ENCODE measurements at places on chromosomes 4 and X.

DNA sequence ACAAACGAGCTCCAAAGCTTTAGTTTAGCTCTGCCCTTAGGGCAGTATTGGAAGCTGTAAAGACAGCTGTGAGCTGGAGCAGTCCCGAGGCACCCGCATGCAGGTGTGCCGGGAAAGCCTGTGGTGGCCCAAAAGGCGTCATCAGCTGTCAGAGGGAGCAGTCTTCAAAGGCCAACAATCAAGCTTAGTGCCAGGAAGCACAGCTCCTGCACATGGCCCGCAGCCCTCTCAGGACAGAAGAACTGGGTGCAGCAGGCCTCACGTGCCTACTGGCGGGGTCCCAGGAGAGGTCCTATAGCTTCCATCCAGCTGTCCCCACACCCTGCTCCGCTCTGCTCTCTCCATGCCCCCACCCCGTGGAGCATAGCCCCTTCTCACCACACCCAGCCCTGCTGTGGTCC, 92.2 kb upstream of the TRIM2 start:
- DNase-seq, result no peak

GRCh38 chr4:27524224-27524623, 663.6 kb downstream of the STIM2 start:
- no peak for DNase-seq

- DNase-seq, result no peak
Measured at GRCh38 chr4:164440199-164440598, 313.7 kb upstream of the SMIM31 start.

DNA sequence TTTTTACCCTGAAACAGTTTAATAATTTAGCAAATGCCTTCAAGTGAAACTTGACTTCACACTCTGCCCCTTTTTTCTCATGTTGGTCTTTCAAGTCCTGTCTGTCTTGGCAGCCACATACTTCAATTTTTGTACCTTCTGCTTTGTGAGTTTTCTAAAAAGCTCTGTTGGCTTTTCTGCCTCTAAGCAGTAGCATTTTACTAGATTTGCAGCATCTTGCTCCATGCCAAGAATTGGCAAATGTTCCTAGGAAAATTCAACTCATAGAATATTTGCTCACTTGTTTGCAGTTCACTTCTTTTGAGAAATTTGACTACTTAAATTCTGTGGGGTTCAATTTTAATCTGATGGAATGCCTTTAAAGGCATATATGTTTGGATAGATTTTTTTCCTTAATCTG, 59.2 kb downstream of the FAM47A start:
- no peak for DNase-seq

DNA sequence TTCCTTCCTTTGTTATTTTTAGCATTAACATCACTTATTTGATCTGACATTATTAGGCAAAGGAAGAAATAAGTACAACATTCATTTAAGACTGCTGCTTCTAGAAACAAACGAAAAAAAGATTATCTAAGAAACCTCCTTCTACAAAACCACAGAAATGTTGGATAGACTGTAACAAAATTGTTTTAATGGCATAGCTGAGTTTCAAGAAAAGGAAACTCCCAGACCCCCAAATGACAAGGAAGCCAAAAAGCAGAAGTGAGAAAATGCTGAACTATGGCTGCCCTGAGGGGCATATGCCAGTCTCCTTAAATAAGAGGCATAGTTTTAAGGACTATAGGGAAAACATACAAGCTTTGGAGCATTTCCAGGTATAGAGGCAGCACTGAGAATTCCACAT, 1431.6 kb upstream of the TENM3 start:
- no peak for DNase-seq

GRCh38 chrX:7574325-7574724, 268.6 kb upstream of the VCX start:
- no peak for DNase-seq

DNA sequence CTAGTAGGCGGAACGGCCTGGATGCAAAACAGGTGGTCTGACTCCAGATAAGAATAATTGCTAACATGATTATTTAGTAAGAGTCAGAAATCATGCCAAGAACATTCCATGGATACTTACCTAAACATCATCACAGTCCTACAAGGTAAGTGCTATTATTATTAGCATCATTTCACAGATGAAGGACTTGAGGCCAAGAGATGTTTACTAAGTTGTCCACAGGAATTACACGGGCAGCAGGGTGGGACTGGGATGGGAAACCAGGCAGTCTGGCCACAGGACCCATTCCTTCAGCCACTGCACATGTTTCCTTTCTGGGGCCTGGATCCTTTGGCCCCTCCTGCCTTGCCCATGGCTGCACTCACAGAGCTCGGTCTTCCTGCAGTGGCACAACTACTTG, 48.3 kb downstream of the ANAPC4 start:
- no peak for DNase-seq

GRCh38 chrX:130216320-130216719, 44.6 kb downstream of the RAB33A start:
- no peak for DNase-seq

DNA sequence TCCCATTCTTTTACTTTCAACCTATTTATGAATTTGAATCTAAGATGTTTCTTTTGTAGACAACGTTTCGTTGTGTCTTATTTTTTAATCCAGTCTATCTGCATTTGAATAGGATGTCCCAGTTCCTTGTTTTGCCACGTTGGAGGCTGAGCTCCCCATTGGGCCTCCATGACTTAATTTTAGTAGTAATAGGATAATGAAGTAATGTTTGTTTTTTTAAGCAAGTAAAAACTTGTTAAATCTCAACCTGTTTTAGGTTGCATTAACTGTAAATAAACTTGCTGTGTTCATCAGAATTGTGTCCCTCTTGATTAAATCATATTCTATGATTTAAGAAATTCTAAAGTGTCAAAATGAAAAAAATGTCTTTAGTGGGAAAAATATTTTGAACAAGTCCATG, 25.3 kb downstream of the SLAIN2 start:
- no peak for DNase-seq

DNA sequence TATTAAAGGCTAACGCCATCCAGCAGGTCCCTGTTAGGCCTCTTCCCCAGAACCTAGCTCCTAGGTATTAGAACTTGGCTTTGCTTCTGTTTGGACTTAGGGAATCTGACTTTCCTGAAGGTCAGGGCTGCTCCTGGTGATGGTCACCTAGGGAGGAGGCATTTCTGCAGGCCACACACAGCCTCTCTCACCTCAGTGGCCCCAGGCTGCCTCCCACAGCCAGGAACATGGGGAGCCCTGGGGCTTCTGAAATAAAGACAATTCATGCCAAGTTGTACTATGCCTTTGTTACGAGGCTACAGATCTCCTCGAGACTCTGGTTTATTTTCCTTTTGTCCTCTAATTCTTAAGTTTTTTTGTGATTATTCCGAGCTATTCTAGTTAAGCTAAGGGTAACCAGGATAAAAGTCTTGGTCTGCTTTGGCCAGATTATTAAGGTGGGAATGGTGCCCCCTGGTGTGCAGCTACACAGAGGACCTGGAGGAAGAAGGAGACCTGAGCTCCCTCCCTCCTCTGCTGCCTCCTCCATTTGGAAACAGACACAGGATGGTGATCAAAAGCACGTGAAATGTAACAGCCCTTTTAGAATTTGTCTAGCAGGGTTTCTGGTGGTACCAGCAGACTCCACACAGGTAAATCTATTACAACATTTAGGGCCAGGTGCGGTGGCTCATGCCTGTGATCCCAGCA, 131.0 kb downstream of the DCLK2 start:
- no peak for DNase-seq

GRCh38 chrX:48541140-48541814, 1.8 kb downstream of the TBC1D25 start:
- no peak for DNase-seq

- no peak for DNase-seq
Measured at GRCh38 chrX:94908171-94908570, 1234.2 kb downstream of the FAM133A start.

- no peak for DNase-seq
Measured at GRCh38 chr4:103097112-103097511, 2.5 kb downstream of the BDH2 start.

- DNase-seq, result no peak
Measured at GRCh38 chr4:6703786-6704185, 5.9 kb downstream of the MRFAP1L1 start.

- DNase-seq, result no peak
Measured at GRCh38 chr4:73945674-73946449, 36.0 kb downstream of the PF4 start.

GRCh38 chr4:172871381-172871780, 297.2 kb upstream of the GALNT7 start:
- no peak for DNase-seq

DNA sequence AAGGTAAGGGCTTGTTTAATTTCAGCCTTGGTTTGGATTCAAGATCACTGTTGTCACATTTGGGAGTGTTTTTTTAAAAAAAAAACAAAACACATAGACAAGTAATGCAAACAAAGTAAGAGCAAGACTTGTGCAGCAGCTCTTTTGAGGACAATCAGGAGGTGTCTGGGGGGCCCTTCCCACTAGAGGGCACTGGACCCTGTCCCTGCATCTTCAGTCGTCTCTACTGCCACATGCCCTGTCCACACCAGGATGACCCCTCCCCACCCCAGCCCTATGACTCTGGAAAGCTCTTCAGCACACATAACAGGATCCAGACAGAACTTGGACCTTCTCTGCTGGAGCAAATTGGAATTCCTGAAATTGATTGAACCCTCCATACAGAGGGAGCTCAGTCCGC, 71.0 kb downstream of the USP46 start:
- no peak for DNase-seq

GRCh38 chrX:63250253-63250868, 100.8 kb downstream of the SPIN4 start:
- DNase-seq, result no peak

GRCh38 chr4:70589785-70590184, 2.3 kb upstream of the AMBN start:
- DNase-seq, result no peak

GRCh38 chr4:6972911-6973310, 63.3 kb downstream of the TBC1D14 start:
- no peak for DNase-seq

DNA sequence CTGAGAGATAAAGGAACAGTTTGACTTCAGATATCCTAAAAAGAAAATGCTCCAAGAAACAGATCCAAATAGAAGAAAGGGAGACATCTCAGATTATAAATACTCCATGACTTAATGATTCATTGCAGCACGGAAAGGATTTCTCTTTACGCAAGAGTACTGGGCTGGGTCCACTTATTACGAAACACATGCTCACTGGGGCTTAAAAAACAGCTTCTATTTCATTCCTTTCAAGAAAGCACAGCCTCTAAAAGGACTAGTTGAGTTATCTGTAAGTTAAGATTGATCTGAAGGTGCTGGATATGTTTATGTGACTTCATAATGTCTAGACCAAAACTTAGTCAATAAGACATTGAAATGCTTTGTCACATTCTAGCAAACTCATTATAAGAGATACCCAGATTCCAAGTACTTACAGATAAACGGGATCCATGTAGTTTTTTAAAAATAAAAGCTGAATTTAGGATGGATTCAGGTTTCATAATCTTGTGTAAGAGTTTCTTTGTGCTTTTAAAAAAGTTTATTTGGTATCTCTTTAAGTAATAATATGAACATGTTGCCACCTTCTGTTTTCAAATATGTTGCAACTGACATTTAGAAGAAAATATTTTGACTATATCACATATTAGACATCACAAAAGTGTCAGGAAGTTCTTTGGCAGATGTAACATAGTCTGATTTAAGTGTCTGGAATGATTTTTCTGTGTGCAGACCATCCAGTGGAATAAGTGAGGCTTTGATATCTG, 109.5 kb upstream of the MYOZ2 start:
- no peak for DNase-seq

- no peak for DNase-seq
Measured at GRCh38 chr4:185138161-185138560, 4.9 kb upstream of the SLC25A4 start.

GRCh38 chr4:111633663-111634266, 511.5 kb upstream of the FAM241A start:
- no peak for DNase-seq

DNA sequence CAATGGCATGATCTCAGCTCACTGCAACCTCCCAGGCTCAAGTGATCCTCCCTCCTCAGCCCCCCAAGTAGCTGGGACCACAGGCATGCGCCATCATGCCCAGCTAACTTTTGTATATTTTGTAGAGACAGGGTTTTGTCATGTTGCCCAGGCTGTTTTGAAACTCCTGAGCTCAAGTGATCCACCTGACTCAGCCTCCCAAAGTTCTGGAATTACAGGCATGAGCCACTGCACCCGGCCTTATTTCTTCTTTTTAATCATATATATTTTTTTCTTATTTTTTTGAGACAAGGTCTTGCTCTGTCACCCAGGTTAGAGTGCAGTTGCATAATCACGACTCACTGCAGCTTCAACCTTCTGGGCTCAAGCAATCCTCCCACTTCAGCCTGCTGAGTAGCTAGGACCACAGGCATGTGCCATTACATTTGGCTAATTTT, 184.0 kb downstream of the TSPAN5 start:
- DNase-seq, result no peak

- no peak for DNase-seq
Measured at GRCh38 chr4:7778510-7779431, 160.9 kb downstream of the AFAP1 start.

DNA sequence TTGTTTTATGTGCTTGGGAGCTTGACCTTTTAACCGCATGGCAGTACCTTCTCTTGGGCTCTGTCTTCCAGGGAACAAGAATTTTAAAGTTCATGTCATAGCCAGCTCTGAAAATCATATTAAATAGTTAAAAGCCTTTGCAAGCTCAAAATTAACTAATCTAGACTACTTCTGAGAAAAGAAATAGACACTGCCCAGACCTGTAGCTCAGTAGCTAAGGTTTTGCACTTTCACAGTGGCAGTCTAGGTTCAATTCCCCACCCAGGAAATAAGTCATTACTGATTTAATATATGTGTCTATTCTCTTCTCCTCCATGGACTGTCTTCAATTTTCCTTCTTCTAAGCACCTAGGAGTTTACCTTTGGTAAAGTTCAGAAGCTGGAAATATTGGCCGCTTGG, 27.4 kb downstream of the HSD17B11 start:
- no peak for DNase-seq

DNA sequence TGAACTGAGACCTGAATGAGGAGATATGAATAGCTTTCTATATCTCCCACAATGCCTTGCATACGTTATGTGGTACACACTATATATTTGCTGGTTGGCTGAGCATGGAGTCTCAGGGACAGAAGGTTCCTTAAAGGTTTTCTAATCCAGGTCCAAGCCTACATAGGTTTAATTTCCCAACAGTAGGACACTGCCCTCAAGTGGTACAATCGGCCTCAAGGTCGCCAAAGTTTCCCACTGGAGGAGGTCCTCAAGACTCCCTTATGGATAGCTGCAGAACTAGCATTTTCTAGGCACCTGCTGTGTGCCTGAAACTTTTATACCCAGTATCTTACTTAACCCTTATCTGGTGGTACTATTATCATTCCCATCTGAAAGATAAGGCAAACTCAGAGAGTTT, 21.0 kb upstream of the EFNB1 start:
- no peak for DNase-seq
